ENCODE measurements at places on chromosomes 1 and 21. TPM values are rescaled to one million over a fixed set of nuclear protein-coding genes. Genes with fewer than 3 reads are reported as not detected.

Gene S100A8
- 291 TPM for total RNA-seq

Gene CCDC17
- total RNA-seq = 0.90 TPM

Gene CCDC24
- 2.1 TPM for total RNA-seq

GRCh38 chr1:21313203-21313885 lies 23.1 kb upstream of the ECE1 start:
- no peaks in the 10 kb centered on the region for H3K36me3 ChIP-seq
- H3K27me3 ChIP-seq = no peaks in the 10 kb centered on the region
- H3K4me1 ChIP-seq = no peaks in the 10 kb centered on the region
- DNase-seq = no peak
- no peak overlapping the region for H3K4me3 ChIP-seq

- H3K4me1 ChIP-seq = peaks cover 19% of the 10 kb centered on the region
- H3K4me3 ChIP-seq = no peak overlapping the region
- H3K27ac ChIP-seq = peak overlapping the region; percentile 68
- no peaks in the 10 kb centered on the region for H3K27me3 ChIP-seq
- DNase-seq = no peak
These were observed 10.6 kb downstream of the PTPRC start for GRCh38 chr1:198649232-198649967.

- H3K27me3 ChIP-seq = no peaks in the 10 kb centered on the region
- H3K4me3 ChIP-seq = no peak overlapping the region
- peaks cover 6% of the 10 kb centered on the region for H3K36me3 ChIP-seq
- H3K27ac ChIP-seq = no peak overlapping the region
- peaks cover 4% of the 10 kb centered on the region for H3K4me1 ChIP-seq
- no peak for DNase-seq
These were observed 48.7 kb downstream of the DMAP1 start for GRCh38 chr1:44261962-44262361.

DNA sequence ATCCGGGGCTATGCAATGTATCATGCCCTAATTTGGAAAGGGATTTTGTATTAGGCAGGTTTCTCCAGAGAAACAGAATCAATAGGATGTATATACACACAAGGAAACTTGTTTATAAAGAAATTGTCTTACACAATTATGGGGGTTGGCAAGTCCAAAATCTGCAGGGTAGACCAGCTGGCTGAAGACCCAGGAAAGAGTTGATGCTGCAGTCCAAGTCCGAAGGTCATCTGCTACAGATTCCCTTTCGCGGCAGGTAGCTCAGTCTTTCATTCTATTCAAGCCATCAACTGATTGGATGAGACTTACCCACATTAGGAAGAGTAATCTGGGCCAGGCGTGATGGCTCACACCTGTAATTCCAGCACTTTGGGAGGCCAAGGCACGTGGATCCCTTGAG lies 54.6 kb upstream of the CXADR start:
- no peaks in the 10 kb centered on the region for H3K4me1 ChIP-seq
- H3K36me3 ChIP-seq = no peaks in the 10 kb centered on the region
- no peak for DNase-seq
- no peak overlapping the region for H3K4me3 ChIP-seq
